ENCODE measurements at places on chromosomes 5 and 9. TPM values are rescaled to one million over a fixed set of nuclear protein-coding genes. Genes with fewer than 3 reads are reported as not detected.

Gene PCDHGB2
- not detected for total RNA-seq

Gene RICTOR
- total RNA-seq, result 25.0 TPM

Gene SEMA5A
- total RNA-seq, result not detected

Gene EMB
- total RNA-seq, result 41.4 TPM

- no peaks in the 10 kb centered on the region for H3K4me1 ChIP-seq
- H3K4me3 ChIP-seq, result no peak overlapping the region
- H3K27me3 ChIP-seq, result no peaks in the 10 kb centered on the region
- no peak for DNase-seq
- H3K36me3 ChIP-seq, result no peaks in the 10 kb centered on the region
- no peak overlapping the region for H3K27ac ChIP-seq
These were observed 367.8 kb upstream of the SPATA31A5 start for GRCh38 chr9:60546406-60546805.
